Right kidney (tissue), 9 donors: ENCODE measurements at places on chromosomes 2 and 18.

- DNase-seq: no peak
Measured at GRCh38 chr2:122022531-122022930, 267.1 kb downstream of the TSN start.

- no peak for DNase-seq
Measured at GRCh38 chr2:80164375-80164774, 140.2 kb downstream of the LRRTM1 start.

DNA sequence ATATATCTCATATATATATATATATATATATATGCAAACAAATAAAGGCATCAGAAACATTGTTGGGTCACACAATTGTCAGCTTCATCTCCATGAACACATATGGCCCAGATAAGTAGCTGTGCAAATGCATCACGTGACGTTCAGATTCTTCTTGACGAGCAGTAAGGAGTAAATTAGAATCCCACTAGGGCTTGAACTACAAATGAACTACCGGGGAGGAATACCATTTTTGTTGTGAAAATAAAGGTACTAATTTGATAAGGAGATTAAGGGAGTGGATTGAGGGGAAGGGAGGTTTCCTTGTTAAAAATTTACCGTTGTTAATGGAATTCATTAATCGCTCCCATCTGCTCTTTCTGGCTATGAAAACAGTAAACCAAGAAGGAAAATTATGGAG is 186.5 kb upstream of the COPS8 start:
- no peak for DNase-seq

- no peak for DNase-seq
Measured at GRCh38 chr2:166802475-166802874, 85.8 kb upstream of the XIRP2 start.

DNA sequence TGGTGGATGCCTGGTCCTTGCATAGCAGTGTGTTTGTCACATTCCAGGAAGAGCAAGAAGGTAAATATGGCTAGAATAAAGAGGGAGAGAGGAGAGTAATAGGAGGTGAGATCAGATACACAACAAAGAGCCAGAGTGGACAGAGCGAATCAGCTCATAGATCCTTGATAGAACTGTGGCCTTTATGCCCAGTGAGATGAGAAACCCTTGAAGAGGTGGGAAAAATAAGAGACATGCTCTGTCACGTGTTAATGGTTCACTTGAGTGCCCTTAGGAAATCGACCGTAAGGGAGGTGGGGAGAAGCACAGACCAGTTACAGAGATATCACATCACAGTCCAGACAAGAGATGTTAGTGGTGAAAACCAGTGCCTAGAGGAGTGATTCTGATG is 84.7 kb upstream of the RAB27B start:
- DNase-seq: no peak
